ENCODE measurements at places on chromosomes 13 and 19. TPM values are rescaled to one million over a fixed set of nuclear protein-coding genes. Genes with fewer than 3 reads are reported as not detected.

DNA sequence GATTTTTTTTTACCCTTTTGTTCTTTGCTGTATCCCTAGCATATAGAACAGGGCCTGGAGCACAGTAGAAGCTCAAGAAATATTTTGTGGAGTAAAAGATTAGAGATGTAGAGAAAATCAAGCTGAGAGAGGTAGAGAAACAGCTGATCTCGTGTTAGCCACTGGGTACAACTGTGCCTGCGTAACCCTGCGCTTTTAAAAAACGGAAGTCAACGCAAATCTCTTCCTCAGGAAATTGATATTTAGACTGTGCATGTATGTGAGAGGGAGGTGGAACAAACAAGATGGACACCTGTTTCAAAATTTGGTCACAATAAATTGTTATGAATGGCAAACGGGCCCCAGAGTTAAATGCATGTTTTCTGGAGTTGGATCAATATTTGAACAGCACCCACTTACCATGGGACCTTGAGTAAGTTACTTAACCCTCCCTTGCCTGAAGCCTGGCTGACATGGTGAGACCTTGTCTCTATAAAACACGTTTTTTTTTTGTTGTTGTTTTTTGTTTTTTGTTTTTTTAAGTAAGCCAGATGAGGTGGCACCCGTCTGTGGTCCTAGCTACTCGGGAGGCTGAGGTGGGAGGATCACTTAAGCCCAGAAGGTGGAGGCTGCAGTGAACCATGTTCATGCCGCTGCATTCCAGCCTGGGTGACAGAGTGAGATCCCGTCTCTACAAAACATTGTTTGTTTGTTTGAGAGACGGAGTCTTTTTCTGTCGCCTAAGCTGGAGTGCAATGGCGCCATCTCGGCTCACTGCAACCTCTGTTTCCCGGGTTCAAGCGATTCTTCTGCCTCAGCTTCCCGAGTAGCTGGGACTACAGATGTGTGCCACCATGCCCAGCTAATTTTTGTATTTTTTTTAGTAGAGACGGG is 3.3 kb upstream of the EPOR start:
- DNase-seq, result no peak

GRCh38 chr13:102904408-102904862 is 58.6 kb downstream of the ERCC5 start:
- no peak for DNase-seq

Gene CCDC70
- total RNA-seq, result not detected

Gene HSPBP1
- 84.1 TPM for total RNA-seq

DNA sequence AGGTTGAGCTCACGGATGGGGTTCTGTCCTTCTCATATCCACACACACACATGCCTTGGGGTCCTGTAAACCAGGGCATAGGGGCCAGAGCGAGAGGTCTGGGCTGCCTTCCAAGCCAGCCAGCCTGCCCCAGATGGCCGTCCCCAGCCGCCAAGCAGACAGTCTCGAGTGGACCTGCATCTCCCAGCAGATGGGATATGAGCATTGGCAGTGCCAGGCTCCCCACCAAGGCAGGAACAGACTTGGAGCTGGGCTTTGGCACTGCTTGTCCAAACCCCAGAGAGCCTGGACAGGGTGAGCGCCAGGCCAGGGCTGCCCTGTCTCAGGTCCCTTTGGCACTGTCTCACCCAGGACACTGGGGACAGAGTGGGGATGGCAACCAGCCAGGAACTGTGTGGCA is 130.4 kb downstream of the DPF1 start:
- DNase-seq, result no peak

GRCh38 chr19:42401365-42402303 is 11.5 kb upstream of the CNFN start:
- peak; percentile 61 for DNase-seq

DNA sequence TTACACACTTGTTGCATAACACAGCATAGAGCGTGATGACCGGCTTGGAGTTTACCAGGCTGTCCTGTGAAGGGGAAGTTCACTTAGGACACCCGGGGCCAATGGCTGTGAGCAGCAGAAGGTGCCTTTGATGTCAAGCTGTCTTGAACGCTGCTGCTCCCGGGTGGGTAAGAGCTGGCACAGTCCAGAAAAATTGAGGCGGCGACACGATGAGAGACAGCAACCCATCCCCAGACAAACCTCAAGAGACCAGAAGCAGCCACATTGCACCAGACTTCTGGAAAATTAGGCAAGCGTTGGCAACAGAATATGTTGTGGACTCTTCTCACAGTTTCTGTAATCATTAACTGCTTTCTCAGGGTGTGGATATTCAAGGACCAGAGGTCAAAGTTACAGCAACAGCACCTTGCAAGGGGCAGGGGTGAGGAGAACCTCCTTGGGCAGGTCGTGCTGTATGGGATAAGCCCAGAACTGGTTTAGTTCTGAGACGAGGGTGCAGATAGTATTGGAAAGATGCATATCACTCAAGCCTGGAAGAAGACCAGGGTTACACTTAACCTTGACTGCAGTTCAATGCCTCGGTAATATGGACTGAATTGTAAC is 10.1 kb downstream of the NFILZ start:
- no peak for DNase-seq

GRCh38 chr19:34711890-34712289 is 22.2 kb upstream of the ZNF181 start:
- no peak for DNase-seq

DNA sequence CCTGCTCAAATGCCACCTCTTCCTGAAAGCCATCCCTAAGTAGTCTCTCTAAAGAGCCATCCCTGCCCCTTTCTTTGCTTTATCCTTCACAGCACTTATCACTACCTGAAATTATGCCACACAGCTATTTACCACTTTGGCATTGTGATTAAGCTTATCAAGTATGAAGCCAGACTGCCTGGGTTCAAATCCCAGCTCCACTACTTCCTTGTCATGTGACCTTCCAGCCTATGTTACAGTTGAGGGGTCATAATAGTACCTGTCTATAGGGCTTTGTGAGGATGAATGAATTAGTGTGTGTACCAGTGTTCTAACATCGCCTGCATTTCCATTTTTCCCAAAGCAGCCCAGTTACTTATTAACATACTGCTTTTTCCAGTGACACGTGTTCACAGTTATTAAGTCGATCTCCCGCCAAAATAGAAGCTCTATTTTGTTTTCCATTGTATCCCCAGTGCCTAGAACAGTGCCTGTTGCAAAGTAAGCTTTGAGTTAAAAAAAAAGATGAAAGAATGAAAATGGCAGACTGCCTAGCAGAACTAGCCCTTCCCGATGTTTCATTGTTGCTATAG is 32.8 kb downstream of the ZSWIM9 start:
- no peak for DNase-seq

- no peak for DNase-seq
Measured at GRCh38 chr13:20559659-20560356, 7.1 kb upstream of the IFT88 start.

- no peak for DNase-seq
Measured at GRCh38 chr13:84038001-84038400, 155.7 kb upstream of the SLITRK1 start.

Gene ZNF177
- total RNA-seq, result 0.13 TPM

Gene MISP
- not detected for total RNA-seq

DNA sequence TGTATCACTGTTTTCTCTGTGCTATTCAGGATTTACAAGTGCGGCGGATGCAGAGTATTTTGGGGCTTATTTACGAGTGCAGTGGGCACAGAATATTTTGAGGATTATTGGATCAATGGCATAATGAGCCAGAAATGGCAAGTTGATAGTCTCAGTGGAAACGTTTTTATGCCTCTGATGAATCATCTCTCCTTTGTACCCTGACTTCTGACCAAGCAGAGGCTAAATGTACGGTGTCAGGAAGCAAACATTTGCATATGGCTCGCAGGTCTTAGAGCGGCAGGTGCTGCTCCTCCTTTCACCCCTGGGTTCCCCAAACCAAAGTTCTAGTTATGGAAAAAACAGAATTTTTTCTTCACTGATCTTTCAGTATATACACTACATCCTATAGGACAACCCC is 94.5 kb downstream of the LIG4 start:
- DNase-seq, result no peak

DNA sequence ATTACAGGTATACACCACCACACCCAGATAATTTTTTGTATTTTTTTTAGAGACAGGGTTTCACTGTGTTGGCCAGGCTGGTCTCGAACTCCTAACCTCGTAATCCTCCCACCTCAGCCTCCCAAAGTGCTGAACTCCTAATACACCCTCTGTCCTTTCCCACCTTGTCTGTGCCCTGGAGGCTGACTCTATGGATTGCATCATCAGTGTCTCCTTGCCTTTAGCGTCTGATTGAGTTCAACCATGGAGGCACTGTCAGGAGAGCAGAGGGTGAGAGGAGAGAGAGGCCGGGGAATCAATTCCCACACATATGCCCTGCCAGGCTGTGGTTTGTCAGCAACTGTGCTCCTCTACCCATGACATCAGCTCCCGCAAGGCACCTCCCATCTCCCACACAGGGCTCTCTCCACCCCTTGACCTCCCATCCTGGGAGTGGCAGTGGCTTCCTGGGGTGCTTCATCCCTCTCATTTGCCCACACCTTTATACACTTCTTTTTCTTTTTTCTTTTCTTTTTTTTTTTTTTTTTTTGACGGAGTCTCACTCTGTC is 12.6 kb upstream of the LILRB4 start:
- no peak for DNase-seq

DNA sequence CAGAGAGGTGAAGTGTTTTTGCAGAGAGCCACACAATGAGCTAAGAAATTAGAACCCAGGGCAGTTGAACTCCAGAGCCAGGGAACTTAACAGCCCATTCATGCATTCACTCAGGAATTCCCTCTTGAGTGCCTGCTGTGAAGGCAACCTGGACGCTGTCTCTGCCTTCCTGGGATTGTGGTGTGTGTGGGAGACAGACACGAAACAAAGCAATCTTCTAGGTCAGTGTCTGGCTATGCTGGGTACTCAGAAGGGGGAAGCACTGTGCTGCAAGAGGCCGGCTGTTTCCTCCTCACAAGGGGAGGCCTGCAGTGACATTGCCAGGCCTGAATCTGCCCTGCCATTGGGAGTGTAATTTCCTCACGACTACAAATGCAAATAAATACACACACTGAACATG is 9.7 kb downstream of the BCKDHA start:
- DNase-seq, result no peak

Gene CHMP2A
- total RNA-seq, result 88.8 TPM

Gene KLK5
- not detected for total RNA-seq

DNA sequence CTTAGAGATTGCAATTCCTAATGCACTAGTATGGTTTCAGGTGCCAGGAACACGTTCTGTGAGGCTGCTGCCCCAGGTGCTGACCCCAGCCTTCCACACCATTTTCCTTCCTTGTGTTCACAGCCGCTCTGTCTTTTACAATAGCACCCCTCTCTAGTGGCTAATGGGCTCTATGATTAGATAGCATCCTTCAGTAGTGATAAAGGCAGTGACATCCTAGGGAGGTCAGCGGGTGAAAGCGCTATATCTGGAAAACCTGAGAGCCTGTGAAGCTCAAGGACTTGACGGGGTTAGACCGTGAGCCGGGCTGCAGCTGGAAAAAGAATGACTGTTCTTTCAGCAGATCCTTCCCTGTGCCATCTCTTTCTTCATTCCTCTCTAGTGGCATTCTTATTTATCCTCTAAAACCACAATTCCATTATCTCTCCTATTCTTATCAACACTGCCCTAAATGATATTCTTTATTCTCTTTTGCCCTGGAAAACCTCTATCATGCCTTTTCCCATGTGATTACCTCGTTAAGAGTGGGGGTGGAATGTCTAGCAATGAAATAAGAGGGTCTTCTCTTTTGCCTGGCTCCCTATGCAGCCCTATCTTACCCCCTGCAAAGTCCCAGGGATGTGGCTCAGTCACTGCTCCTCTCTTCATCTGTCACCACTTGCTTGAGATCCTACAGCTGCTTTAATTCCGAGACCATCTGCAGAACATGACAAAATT is 21.8 kb downstream of the ALOX5AP start:
- no peak for DNase-seq

DNA sequence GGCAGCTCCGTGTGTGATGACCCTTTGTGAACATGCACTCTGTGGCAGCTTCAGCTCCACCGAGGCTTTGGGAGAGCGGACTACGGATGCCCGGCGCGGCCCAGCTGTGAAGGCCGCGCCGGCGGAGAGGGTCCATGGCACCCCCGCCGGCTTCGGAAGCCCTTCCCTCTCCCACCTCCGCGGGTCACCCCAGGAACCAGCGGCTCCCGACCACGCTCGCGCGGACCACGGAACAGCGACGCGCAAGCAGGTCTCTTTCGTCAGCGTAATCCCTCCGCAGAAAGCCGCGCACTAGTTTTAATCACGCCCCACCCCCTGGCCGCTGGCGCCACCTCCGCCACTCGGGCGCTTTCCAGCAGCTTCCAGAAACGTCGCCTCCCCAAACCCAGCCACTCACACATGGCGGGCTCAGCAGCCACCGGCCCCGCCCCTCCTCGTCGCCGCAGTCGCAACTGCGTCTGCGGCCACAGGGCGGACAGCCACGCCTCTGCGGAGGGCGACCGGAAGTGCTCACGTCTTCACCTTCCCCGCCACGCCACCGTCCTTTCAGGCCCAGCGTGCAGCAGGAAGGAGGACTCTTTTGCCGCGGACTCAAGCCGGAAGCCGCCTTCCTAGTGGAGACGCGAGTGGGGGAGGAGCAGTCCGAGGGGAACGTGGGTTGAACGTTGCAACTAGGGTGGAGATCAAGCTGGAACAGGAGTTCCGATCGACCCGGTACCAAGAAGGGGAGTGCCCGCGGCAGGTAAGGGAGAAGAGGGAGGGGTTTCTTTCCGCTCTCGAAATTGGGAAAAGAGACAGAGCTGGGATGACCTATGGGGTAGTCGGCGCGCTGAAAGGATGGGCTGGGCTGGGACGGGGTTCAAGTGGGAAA is at the start of gene USPL1:
TSS of gene USPL1 (plus strand) at position 606 of the 871 bp plus-strand sequence. CDS start 3,221 bp downstream, outside the sequence.
- peak; percentile 99 for DNase-seq

Gene TNFSF9
- total RNA-seq, result 11.3 TPM

DNA sequence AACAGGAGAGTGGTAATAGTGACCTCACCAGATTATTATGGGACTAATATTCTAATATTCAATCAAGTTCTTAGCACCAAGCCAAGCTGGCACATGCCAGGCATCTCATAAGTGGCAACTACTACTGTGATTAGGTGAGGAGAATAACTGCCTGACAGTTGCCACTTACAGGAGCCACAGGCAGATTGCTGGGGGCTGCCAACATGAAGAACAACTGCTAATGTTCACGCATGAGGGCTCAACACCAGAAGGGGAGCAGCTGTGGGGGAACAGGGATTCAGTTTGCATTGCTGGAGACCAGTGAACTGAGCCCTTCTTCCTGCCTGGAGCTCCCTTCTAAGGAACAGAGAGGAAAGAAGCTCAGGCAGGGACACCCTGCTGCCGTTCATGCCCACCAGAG is 504.5 kb downstream of the FOXO1 start:
- DNase-seq, result no peak

Gene F10
- not detected for total RNA-seq

DNA sequence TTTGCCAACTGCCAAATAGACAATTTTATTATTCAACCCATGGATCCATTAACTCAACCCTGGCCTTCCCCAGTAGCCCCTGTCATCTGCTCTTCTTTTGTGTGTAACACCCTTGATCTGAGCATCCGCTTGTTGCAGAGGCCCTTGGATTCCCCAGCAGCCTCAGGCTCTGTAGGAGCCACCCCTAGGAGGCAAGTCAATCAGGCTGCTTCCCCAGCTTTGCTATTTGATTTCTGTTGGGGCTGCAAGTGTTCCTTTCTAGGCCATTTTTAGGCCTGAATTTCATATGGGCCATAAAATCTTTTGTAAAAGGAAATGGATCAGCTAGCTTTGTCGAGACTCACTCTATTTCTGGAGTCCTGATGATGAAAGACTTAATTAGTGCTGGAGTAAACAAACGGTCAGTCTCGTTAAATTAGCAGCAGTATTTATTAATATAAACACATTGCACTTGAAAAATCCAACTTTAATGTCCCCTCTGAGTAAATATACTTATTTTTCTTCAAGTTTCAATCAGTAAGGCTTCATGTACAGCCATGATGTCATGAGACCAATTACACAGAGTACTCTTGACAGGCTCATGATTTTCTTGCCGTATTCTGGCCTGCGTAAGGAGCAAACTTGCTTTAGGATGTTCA is 105.3 kb downstream of the RGCC start:
- no peak for DNase-seq

Data from CD8-positive, alpha-beta memory T cell (primary cell).